ENCODE measurements at places on chromosomes 1 and 21.

DNA sequence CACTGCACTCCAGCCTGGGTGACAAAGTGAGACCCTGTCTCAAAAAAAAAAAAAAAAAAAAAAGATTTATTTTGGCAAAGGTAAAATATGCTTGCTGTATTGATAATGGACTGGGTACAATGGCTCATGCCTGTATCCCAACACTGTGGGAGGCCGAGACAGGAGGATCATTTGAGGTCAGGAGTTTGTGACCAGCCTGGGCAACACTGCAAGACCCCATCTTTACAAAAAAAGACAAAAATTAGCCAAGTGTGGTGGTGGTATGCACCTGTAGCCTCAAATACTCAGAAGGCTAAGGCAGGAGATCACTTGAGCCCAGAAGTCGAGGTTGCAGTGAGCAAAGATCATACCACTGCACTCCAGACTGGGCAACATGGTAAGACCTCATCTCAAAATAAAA is 6.3 kb downstream of the SF3A3 start:
- no peak for DNase-seq

DNA sequence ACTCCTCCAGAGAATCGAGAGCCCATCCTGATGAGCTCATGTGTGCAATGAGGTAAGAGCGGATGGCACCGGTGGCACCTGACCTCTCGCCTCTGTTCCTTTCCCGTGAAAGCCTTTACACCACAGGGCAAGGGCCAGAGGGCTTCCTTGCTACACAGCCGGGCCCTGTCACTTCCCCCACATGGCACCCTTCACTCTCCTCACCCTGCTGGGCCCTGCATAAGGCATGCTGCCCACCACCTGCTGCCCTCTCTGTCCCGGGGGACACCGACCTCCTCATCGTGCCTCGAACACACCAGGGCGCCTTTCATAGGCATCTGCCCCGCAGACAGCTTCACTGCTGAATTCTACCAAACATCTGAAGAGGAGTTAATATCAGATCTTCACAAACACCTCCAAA is 45.1 kb upstream of the C1orf174 start:
- DNase-seq: no peak

DNA sequence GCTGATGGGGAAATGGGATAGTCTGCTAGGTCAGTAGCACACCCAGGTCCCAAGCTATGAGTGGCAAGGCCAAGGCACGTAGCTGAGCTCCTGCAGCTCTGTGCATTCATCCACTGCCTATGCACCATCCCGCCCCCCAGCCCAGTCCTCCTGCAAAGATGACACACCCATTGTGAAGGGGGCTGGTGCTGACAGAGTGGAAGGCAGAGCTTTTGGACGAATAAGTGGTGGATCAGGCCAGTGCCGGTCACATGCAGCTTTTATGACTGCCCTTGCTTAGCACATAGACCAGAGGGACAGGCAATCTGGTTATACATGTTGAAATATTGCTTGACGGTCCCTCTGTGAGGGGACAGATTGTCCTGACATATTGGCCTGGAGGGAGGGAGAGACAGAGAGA is 494.3 kb downstream of the PTPRU start:
- no peak for DNase-seq

DNA sequence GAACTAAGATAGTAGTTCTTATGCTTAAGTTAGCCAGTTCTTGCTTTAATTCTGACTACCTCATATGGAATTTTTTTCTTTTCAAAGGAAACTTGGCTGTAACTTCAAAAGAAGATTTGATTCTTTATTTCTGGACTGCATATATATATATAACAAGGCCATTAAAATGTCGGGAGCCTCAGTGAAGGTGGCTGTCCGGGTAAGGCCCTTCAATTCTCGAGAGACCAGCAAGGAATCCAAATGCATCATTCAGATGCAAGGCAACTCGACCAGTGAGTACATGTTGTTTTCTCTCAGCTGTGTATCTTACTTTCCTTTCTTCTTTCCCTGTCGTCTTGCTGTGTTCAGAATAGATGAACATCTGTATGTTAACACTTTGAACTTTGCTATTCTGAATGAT is 21.8 kb downstream of the KIF1B start:
- no peak for DNase-seq

- DNase-seq: no peak
Observed at GRCh38 chr1:157030728-157031127, 14.8 kb downstream of the ARHGEF11 start.

GRCh38 chr1:228101614-228101993 is 1.5 kb downstream of the C1orf35 start:
- no peak for DNase-seq

GRCh38 chr1:67705735-67706453 is 20.9 kb downstream of the GADD45A start:
- DNase-seq: no peak

GRCh38 chr1:5938101-5938646 is 54.1 kb downstream of the NPHP4 start:
- no peak for DNase-seq

GRCh38 chr1:203271962-203272632 is 33.2 kb upstream of the BTG2 start:
- no peak for DNase-seq

DNA sequence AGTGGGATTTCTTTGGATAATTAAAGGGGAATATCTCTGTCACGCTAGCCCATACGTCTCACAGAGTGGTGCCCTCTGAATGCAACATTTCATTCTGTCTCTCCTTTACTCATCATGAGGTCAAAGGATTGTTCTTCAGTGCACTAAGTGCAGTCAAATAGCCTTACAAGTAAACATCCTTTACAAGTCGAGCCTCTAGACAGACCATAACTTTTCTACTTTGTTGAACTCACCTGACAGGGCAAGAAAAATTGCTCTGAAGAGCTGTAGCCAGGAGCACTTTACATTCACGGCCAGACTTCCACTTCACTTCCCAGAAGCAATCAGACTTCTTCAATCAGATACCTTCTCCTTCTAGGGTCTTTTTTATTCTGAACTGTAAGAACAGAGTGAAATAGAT is 768.0 kb upstream of the TMPRSS15 start:
- DNase-seq: no peak

DNA sequence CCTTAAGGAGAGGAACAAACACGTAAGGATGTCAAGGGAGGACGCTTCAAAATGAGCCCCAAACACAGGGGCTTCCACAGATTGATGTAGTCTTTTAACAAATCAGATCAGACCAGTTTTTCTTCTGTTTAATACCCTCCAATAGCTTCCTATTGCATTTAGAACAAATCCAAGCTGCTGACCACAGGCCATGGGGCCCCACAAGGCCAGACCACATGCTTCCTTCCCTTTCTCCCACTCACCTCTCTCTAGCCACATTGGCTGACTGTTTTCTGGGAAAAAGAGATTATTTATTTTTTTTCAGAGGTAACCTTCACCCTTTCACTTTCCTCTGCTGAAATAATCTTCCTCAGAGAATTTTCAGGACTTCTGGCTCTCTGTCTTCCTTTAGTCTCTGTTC is 380.6 kb downstream of the SIPA1L2 start:
- DNase-seq: no peak

DNA sequence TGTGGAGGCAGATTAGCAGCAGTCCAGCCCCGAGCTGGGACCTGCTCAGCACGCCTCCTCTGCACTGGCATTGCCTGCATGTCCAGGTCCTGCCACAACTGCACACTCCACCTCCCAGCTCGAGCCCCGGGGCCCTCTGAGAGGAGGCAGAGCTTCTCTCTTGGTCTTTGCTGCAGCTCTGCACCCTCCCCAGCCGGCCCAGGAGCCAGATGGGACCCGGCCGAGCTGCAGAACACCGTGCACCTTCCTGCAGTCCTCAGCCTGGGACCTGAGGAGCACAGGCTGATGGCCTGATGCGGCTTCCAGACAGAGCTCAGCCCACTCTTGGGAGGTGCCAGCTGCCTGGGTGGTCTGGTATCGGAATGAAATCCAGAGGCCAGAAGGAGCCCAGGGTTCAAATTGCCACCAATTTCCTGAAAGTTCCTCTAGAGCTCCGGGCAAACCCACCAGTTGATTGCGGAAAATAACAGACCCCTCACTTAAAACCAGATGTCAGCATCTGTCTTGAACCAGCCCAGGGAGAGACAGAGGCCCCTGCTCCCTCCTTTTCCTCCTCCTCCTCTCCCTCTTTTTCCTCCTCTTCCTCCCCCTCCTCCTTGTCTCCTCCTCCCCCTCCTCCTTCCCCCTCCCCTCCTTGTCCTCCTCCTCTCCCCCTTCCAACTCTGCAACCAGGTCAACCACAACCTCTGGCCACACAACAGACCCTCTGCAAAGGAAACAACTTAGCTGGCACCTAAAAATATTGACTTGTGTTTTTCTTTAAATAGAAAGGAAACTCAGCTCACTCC is 10.6 kb upstream of the SPSB1 start:
- peak; percentile 23 for DNase-seq

GRCh38 chr21:41926117-41926806 is 27.6 kb downstream of the C2CD2 start:
- peak; percentile 60 for DNase-seq

- no peak for DNase-seq
Observed at GRCh38 chr1:238649200-238649599, 737.2 kb upstream of the CHRM3 start.

DNA sequence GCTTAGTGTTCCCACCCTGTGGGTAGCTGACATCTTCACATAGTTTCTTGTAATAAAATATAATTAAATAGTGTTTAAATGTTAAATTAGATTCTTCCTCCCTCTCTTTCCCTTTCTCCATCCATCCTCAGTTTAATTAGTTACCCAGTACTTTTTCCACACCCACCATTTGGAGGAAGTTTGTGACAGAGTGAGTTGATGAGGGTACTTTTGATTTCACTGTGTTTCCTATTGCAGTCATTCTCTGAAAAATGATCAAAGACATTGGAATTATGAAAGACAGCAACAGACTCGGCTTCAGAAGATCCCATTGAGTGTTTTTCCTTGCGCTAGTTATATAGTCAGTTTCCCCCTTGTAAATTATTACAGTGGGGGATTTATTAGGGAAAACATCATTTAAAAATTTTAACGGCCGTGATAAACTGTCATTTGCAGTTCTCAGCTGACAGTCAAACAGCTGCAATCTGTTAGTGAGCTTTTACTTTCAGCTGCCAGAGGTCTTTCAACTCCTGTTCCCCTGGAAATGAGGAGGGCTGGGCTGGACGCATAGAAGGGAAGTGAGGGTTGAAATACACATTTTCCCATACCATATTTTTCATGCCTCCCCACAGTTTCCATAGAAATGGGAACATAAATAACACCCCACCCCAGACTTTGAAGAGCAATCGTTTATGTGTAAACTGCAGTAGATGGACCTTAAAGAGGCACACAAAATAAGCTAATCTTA is 61.3 kb upstream of the CACYBP start:
- DNase-seq: no peak

DNA sequence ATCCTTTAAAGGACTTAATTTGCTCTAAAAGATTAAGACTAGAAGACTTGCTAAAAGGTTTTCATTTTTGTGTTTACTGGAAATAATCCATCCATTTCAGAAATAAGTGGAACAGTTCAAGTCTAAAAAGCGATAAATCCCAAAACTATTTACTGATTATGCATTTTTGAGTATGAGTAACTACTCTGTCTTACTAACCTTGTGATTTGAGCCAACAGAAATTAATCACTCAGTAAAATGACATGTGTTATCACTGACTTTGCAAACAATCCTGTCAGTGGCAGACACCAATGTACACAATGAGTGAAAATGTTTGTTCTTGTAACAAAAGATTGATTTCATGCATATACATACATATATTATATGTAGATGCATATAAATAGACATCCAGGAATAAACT is 218.0 kb downstream of the DENND1B start:
- DNase-seq: no peak

- no peak for DNase-seq
Observed at GRCh38 chr1:185263292-185263691, 53.8 kb downstream of the IVNS1ABP start.

DNA sequence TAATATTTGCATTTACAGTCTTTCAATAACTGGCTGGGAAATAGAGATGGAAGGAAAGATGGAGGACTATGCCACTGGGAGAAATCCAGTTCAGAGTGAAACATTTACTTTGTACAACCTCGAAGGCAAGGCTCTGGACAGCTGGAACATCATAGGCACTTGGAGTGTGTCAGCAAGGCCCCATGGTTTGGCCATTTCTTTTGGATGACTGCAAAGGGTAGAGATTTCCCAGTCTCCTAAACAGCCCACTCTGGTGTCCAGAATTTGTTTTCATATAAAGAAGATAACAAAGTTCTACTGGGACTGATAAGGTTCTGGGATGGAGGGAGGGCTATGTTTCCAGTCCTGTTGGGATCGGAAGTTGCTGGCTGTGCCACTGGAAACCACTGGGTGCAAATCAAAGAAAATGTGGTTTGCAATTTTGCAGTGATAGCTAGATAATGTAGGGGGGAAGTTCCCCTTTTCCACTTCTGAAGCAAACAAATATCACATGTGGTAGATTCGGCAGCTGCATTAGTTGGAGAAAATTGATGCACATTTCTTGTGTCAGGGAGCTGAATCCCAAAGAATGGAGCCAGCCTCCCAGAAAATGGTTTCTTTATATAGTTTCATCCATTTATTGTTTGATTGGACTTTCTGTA is 16.2 kb downstream of the KCND3 start:
- no peak for DNase-seq

DNA sequence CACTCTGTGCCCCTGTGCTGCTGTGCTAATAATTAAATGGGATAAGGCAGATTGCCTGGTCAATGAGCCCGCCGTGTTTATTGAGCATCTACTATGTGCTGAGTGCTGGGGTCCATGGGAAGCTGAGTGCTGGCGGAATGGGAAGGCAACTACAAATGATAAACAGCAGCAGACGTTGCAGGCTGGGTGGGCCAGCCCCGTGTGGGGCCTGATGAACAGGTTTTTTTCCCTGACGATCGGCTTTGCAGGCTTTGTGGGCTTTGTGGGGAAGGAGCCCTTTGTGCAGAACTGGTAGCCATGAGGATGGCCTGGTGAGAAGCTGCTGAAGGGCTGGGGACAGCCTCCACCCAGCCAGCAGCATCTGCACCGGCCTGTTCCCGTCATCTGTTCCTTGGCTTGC is 3.5 kb downstream of the PDE9A start:
- DNase-seq: no peak

- DNase-seq: no peak
Observed at GRCh38 chr21:44295163-44295573, 4.7 kb upstream of the PFKL start.

DNA sequence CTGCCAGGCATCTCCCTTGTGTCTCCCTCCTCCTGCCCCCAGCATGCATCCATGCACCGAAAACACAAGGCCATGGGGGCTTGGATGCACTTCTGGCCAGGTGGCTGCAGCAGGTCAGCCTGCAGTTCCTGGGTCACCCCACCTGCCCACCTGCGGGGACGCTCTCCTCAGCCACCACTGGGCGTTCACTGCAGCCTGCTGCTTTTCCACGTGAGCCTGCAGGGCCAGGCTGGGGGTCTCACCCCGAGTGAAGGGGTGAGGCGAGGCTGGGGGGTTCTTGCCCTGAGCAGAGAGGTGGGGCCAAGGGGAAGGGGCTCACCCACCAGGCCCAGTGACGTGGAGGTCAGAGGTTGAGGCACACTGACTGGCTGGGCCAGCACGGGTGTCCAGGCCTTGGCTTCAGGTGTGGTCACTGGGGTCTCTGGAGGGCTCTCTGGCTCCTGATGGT is 64.6 kb downstream of the WNT9A start:
- no peak for DNase-seq

- DNase-seq: no peak
Observed at GRCh38 chr1:221336126-221336525, 405.8 kb downstream of the DUSP10 start.

GRCh38 chr1:79131626-79132025 is 125.1 kb upstream of the ADGRL4 start:
- DNase-seq: no peak

GRCh38 chr1:30548294-30548693 is 175.1 kb downstream of the MATN1 start:
- DNase-seq: no peak

- no peak for DNase-seq
Observed at GRCh38 chr21:25330266-25330665, 277.0 kb downstream of the MRPL39 start.

GRCh38 chr1:15168479-15168878 is 14.9 kb downstream of the TMEM51 start:
- no peak for DNase-seq
